ENCODE measurements at places on chromosomes 16 and 17. TPM values are rescaled to one million over a fixed set of nuclear protein-coding genes. Genes with fewer than 3 reads are reported as not detected.

DNA sequence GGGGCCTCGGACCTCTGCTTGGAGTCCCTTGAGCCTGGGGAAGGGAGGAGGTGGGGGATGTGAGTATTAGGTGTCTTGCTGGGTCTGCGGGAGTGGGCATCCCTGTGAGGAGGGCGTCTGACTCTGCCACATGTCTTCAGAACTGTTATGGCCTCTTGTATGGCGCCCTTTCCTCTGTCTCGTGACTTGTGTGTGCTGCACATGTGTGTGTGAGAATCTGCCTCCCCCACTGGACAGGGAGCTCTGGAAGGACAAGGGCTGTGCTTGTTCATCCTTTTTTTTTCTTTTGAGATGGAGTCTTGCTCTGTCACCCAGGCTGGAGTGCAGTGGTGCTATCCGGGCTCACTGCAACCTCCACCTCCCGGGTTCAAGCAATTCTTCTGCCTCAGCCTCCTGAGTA is 33.4 kb downstream of the ARHGAP23 start:
- no peaks in the 10 kb centered on the region for H3K27me3 ChIP-seq
- no peak for DNase-seq
- H3K4me1 ChIP-seq, result peaks cover 5% of the 10 kb centered on the region
- H3K4me3 ChIP-seq, result no peak overlapping the region
- H3K27ac ChIP-seq, result no peak overlapping the region

The CCL4 gene
- total RNA-seq, result not detected

The SOCS1 gene
- 48.9 TPM for total RNA-seq

DNA sequence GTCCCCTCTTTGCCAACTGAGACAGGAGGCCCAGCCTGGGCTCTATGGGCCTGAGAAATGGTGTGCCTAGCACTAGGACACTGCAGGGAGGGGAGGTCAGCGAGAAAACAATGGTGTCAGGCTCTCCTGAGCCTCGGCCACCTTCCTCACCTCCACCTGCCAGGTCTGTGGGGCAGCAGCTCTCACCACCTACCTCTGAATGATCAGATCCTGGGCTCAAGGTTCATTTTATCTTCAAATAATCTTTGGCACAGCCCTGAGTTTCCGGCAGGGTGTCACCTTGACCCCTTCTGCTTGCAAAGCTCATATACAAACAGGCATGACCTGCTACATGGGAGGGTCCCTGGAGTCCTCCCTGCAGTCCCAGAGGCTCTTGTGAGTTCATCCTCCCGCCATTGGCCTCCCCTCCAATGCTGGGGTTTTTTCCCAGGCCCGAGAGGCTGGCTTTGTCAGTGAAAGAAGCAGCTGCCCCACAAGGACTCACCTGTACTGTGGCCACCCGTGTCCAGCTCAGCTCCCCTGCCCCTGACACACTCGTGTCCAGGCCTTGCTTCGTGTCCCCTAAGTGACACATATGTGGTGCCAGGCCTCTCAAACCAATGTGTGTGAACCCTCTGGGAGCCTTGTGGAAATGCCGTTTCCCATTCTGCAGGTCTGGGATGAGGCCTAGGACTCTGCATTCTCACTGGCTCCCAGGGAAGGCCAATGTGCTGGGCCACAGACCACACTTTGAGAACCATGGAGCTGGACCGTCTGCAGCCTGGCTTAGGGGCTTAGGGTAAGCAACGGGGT is 176.8 kb upstream of the CIBAR2 start:
- no peaks in the 10 kb centered on the region for H3K36me3 ChIP-seq
- peaks cover 1% of the 10 kb centered on the region for H3K4me1 ChIP-seq
- no peak overlapping the region for H3K27ac ChIP-seq
- no peaks in the 10 kb centered on the region for H3K27me3 ChIP-seq

GRCh38 chr16:85711982-85712587 is 23.3 kb upstream of the GINS2 start:
- H3K4me1 ChIP-seq, result peaks cover 8% of the 10 kb centered on the region
- H3K27ac ChIP-seq, result no peak overlapping the region
- no peak for DNase-seq
- no peak overlapping the region for H3K4me3 ChIP-seq

GRCh38 chr17:80848449-80849102 is 143.1 kb upstream of the CHMP6 start:
- peaks cover 10% of the 10 kb centered on the region for H3K4me1 ChIP-seq
- no peaks in the 10 kb centered on the region for H3K36me3 ChIP-seq
- H3K4me3 ChIP-seq, result no peak overlapping the region
- no peak overlapping the region for H3K27ac ChIP-seq
- DNase-seq, result no peak

GRCh38 chr17:16516594-16517051 is 24.6 kb upstream of the LRRC75A start:
- DNase-seq, result no peak
- H3K27ac ChIP-seq, result no peak overlapping the region
- H3K27me3 ChIP-seq, result peaks cover 2% of the 10 kb centered on the region
- H3K36me3 ChIP-seq, result no peaks in the 10 kb centered on the region
- H3K4me3 ChIP-seq, result no peak overlapping the region

DNA sequence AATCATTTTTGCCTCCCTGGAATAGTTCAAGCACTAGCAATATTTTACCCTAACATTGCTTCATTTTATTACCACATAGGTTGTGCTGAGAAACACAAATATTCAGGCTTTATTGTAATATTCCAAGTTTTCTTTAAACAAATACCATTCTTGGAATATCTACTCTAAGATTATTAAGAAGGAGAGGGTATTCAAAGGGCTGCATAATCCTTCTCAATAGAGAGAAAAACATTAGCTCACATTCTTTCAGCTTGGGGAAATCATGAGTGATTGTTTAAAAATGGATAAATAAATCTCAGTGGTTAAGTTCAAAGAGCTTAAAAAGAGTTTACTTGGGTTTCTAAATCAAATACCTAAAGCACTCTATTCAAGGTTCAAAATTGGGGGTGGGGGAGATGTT is 111.9 kb upstream of the CORO6 start:
- H3K27ac ChIP-seq, result no peak overlapping the region
- DNase-seq, result no peak
- no peak overlapping the region for H3K4me3 ChIP-seq
- H3K36me3 ChIP-seq, result no peaks in the 10 kb centered on the region

The ASGR2 gene
- total RNA-seq, result not detected

The TBC1D3C gene
- not detected for total RNA-seq

The FA2H gene
- 2.1 TPM for total RNA-seq

- no peak overlapping the region for H3K4me3 ChIP-seq
- H3K36me3 ChIP-seq, result no peaks in the 10 kb centered on the region
- H3K27ac ChIP-seq, result no peak overlapping the region
- H3K4me1 ChIP-seq, result no peaks in the 10 kb centered on the region
- no peaks in the 10 kb centered on the region for H3K27me3 ChIP-seq
- DNase-seq, result no peak
Measured at GRCh38 chr16:30628628-30629540, 18.7 kb upstream of the ZNF689 start.

- no peaks in the 10 kb centered on the region for H3K36me3 ChIP-seq
- H3K27ac ChIP-seq, result no peak overlapping the region
- no peak for DNase-seq
- H3K4me1 ChIP-seq, result peaks cover 20% of the 10 kb centered on the region
- no peak overlapping the region for H3K4me3 ChIP-seq
- H3K27me3 ChIP-seq, result peaks cover 4% of the 10 kb centered on the region
Measured at GRCh38 chr17:82297714-82298537, 19.5 kb downstream of the CD7 start.

DNA sequence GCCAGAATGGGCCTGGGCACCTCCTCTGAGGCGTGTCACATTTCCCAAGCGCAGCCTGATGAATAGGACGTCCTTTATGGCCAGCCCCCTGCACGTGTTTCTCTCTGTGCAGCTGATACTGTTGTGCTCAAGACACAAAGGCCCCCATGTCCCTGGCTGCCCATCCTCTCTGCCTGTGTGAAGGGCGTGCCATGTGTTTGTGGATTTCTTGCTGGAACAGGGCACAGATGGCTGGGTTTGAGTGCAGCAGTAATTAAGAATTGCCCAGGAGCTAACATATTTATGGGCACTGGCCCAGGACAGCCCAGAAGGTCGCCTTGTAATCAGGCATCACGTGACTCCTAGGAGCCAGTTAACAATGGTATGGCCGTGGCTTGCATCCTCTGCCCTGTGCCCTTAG is 181.1 kb downstream of the CCDC182 start:
- H3K4me1 ChIP-seq, result no peaks in the 10 kb centered on the region
- no peaks in the 10 kb centered on the region for H3K36me3 ChIP-seq
- no peak for DNase-seq
- H3K4me3 ChIP-seq, result no peak overlapping the region

GRCh38 chr16:23857881-23858269 is 22.1 kb downstream of the PRKCB start:
- peaks cover 6% of the 10 kb centered on the region for H3K27me3 ChIP-seq
- no peak for DNase-seq
- H3K36me3 ChIP-seq, result no peaks in the 10 kb centered on the region
- peaks cover 3% of the 10 kb centered on the region for H3K4me1 ChIP-seq

DNA sequence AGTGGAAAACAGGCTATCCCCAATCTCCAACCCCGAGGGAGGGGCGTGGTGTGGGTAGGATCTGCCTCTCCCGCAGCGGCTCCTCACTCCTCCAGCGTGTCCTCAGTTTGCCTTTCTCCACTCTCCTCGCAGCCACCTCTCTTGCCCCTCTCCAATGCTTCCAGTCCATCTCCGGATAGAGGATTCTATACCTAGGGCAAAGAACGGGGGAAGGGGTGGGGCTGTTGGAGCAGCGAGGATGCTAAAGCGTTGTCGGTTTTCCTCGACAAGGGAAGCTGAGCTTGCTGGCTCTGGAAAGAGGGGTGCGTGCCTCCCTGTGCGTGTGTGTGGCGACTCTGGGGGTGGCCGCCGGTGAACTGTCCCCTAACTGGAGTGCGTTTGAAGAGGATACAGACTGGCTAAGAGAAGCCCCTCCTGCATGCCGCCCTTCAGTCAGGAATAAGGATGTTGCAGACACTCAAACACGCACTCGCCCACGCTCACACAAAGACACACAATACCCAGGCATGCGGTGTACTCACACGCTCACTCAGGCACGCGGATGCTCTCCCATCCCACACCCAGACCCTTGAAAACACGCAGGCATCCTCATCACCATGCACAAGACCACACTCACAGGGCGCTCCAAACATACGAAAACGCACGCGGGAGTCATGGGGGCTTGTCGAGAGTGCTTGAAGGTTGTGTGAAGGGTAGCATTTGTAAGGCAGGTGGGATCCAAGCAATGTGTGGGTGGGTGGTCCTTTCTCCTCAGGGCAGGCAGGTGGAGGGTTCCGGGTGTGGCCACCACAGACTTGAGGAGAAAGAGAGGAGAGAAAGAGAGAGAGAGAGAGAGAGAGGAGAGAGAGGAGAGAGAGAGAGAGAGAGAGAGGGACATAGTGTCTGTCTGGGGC is 655 bp upstream of the GPR139 start:
- H3K36me3 ChIP-seq, result no peaks in the 10 kb centered on the region
- H3K27me3 ChIP-seq, result peaks cover 36% of the 10 kb centered on the region
- peaks cover 7% of the 10 kb centered on the region for H3K4me1 ChIP-seq
- DNase-seq, result no peak

The CDH15 gene
- total RNA-seq, result 0.65 TPM

GRCh38 chr16:48536614-48537200 is 73.3 kb downstream of the N4BP1 start:
- no peak overlapping the region for H3K4me3 ChIP-seq
- H3K36me3 ChIP-seq, result no peaks in the 10 kb centered on the region
- no peaks in the 10 kb centered on the region for H3K27me3 ChIP-seq
- H3K4me1 ChIP-seq, result no peaks in the 10 kb centered on the region
- H3K27ac ChIP-seq, result no peak overlapping the region
- DNase-seq, result no peak

DNA sequence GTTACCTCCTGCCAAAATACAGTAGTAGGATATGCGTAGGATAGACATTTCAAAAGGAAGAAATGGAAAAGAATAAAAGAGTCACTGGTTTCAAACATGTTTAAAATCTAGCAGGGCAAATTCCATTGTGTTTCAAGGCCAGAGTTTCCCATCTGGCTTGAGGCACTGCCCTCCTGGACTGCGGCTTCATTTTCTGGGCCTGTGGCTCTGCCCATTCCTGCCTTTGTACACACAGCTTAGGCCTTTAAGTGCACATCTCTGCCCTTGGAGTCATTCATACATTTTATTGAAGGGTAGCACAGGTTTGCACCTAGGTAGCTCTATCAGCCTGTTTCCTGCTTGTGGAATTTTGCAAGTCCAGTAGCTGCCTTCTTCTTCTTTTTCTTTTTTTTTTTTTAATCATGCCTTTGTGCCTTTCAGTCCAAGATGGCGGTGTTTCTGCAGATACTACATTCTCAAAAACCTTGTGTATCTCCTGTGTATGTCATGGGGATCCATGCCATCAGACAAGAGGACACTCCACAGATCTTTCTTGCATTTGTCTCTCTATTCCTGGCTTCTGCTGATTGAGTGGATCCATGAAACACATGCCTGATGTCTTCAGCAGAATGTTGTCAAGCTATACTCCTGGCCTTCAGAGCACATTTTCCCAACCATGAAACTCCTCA is 282.9 kb downstream of the BCAS3 start:
- H3K27ac ChIP-seq, result no peak overlapping the region
- H3K36me3 ChIP-seq, result no peaks in the 10 kb centered on the region
- DNase-seq, result no peak
- no peak overlapping the region for H3K4me3 ChIP-seq
- H3K27me3 ChIP-seq, result no peaks in the 10 kb centered on the region

DNA sequence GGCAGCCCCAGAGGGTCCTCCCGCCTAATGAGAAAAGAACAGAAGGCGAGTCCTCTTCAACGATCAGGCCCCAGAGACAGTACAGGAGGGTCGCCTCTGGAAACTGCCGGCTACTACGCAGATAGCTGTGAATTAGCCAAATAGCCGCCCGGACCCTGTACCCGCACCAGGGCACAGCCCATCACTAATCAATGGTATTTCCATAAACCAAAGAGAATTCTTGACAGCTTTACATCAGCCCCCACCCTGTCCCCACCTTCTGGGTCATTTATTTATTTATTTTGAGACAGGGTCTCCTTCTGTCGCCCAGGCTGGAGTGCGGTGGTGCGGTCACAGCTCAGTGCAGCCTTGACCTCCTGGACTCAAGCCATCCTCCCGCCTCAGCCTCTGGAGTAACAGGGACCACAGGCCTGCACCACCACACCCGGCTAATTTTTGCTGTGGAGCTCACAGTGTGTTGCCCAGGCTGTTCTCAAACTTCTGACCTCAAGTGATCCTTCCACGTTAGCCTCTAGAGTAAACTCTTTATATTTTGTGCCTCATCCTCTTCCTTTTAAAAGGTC is 805 bp upstream of the CLCN7 start:
- H3K36me3 ChIP-seq, result no peaks in the 10 kb centered on the region
- DNase-seq, result no peak
- peaks cover 5% of the 10 kb centered on the region for H3K27me3 ChIP-seq
- no peaks in the 10 kb centered on the region for H3K4me1 ChIP-seq

The KRTAP2-2 gene
- not detected for total RNA-seq

The ZSWIM7 gene
- total RNA-seq, result 39.4 TPM

DNA sequence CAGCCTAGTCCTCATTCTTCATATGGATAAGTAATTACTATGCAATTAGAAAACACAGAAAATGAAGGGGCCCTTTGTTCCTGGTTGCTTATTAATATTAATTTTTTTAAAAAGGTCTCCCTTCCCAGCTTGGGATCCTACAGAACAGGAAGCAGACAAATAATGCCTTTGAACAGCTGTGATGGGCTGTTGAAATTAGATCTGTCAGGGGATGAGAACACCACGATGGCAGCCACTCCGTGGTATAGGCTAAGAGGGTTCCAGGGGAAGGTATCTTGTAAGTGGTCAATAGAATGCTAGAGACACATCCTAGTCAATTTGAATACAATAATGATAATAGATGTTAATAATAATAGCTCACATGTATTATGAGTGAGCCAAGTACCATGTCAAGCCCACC is 83.1 kb downstream of the CCDC182 start:
- no peak overlapping the region for H3K4me3 ChIP-seq
- H3K36me3 ChIP-seq, result no peaks in the 10 kb centered on the region
- H3K4me1 ChIP-seq, result peaks cover 24% of the 10 kb centered on the region

All from H1 (cell line).